ENCODE measurements at places on chromosomes 2 and 18.
A peak's percentile ranks its signal among the peaks of the same experiment; 100 is the strongest.

GRCh38 chr18:55307505-55307904 is 280.5 kb downstream of the TCF4 start:
- DNase-seq: no peak

DNA sequence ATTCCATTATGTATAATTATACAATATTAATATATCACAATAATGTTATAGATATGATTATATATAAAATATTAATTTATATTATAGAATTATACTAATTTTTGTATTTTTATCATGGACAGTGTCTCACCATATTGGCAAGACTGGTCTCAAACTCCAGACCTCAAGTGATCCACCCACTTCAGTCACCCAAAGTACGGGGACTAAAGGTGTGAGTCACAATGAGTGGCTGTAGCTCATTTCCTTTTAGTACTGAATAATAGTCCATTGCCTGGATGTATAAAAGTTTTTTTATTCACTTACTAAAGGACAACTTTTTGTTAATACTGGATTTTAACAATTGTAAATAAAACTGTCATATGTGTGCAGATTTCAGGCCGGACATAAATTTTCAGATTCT is 417.6 kb upstream of the LINC00305 start:
- no peak for DNase-seq

DNA sequence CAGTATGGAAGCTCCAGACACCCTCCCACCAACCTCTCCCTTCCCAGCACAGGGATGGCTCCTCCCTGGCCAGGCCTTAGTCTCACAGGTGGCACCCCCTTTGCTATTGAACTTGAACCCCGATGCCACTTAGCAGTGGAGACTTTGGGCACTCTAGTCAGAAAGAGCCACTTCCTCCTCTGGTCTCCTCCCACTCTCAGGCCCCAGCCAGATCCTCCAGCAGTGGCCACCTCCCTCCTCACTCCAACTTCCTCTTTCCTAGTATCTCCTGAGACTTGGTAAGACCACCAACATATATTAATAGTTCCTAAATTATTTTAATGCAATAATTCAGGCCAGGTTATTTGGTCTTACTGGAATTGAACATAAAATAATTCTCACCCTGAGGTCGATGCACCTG is 437.2 kb upstream of the ID2 start:
- DNase-seq: no peak

- no peak for DNase-seq
Measured at GRCh38 chr2:85231952-85232351, 95.8 kb downstream of the TGOLN2 start.

DNA sequence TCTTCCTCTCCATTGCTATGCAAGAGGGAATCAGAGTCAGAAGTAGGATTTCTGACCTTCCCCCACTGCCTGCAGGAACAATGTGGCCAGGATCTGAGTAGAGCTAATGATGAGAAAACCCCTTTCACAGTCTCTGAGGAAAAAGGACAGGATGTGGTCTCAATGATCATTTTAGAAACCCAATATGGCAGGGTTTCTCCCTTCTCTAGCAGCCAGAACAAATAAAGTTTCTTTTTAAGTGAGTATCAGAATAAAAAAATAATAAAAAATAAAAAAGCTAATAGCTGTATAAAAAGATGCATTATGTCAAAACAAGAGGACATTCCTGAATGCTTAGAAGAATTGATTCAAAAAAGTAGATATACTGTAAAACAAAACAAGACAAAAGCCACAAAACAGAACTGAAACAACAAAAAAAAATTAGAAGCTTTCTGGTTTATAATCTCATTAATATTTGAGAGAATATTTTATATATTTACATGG is 1124.9 kb upstream of the ZEB2 start:
- DNase-seq: no peak

DNA sequence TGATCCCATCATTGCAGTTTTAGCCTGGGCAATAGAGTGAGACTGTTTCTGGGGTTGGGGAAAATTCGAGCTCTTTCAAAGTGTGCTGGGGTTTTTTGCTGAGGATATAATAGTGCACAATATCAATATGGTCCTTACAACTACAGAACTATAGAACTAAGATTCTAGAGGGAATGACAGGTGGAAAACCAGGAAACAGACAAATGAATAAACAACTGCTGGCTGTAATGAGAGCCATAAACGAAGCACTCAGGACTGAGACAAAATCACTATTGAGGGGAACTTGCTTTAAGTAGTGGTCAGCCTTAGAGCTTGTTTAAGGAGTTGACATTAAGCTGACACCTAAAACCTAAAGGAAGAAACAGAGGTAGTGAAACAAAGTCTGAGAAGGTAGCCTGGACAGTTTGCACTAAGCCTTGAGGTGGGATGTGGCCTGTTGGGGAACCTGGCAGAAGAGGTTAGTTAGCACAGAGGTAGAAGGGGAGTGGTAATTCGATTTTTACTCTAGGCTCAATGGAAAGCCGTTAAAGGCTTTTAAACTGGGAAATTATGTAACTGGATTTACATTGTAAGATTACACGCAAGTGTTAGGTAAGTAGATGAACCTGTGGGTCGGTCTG is 33.8 kb downstream of the LCLAT1 start:
- no peak for DNase-seq

DNA sequence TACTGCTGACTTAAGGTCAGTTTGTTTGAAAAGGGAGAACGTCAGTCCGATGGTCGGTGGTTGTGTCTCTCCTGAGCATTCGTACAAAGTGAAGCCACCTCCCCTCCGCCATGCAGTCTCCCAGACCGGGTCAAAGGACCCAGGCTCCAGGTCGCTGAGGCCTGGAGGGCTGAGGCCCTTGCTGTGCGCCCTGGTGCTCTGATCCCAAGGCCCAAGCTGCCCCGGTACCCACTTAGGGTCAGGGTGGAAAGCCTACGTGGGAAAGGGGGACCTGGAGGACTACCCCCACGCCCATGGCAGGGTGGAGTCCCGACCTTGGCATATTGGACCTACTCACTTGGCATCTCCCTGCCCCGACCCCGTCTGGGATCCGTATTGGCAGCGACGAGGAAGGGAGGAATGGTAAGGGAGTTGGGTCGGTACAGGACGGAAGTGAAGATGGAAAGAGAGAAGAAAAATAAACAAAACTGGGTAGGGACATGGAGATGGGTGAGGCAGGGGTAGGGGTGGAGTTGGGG is 8.0 kb upstream of the SIX3 start:
- no peak for DNase-seq

DNA sequence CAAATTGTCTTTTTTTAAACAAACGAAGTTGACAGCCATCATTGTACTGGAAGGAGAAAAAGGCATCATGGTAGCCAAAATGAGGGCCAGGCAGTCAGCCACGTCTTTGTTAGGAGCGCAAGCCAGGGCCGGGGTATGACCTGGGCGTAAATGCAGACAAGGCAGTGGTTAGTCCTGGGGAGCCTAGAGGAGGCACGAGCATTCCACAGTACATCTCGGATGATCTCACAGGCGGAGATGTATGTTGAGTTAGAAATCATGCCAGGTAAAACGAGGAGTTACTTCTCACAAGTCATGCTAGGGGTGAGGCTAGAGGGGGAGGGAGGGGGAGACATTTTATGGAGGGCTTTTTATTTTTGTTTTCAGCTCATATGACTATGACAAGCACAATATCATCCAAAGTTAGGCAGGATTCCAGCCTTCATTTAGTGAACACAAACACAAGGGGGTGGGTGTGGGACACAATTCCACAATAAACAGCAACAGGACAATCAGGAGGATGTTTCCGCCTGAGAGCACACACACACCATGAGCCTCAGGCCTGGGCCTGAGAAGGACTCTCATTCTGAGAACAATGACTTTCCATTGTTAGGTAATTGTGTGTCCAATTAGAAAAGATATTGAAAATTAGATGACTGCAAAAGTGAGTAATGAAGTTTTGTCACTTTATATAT is 64.4 kb upstream of the PGAP1 start:
- no peak for DNase-seq

DNA sequence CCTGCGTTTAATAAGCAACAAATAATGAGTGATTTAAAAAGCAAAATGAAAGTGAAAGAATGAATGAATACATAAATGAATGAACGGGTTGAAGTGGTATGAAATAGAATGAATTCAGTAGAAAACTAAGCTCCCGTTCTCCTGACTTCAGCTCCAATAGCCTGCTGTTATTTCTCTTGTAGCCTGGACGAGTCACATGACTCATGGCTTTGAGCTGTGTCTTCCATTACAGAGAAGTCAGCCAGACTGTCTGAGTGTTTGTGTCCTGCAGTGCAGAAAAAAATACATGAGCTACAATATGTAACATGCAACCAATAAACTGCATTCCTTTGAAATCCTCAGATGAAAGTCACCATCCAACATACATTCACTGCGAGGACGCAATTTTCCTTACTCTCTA is 21.2 kb downstream of the SCG2 start:
- DNase-seq: no peak

DNA sequence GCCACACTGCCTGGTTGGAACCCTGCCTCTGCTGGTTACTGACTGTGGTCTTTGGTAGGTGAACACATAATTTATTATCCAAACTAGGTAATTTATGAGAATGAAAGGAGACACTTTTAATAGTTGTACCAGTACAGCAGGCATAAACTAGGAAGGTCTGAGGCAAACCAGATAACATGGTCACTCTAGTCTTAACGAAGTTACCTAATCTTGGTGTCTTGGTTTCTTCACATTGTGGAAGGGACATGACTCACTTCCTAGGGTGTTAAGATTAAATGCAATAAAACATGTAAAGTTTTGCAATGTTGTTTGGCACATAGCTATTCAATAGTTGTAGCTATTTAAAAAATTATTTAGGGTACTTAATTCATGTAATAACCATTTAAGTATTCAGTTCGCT is 23.3 kb downstream of the SPTBN1 start:
- DNase-seq: no peak

GRCh38 chr2:152623076-152623740 is 94.1 kb downstream of the PRPF40A start:
- no peak for DNase-seq

DNA sequence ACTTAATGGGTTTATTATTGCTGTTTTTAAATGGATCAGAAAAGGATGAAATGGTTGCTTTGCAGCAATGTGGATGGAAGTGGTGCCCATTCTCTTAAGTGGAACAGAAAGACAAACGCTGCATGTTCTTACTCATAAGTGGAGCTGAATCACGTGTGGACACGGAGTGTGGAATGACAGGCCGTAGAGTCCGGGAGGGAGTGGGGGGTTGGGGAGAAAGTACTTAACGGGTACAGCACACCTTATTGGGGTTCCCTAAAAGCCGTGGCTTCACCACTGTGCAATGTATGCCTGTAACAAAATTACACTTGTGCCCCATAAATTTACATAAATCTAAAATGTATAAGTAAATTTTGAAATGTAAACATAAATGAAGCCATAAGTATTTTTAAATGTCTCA is 64.0 kb upstream of the CTDP1 start:
- DNase-seq: no peak

DNA sequence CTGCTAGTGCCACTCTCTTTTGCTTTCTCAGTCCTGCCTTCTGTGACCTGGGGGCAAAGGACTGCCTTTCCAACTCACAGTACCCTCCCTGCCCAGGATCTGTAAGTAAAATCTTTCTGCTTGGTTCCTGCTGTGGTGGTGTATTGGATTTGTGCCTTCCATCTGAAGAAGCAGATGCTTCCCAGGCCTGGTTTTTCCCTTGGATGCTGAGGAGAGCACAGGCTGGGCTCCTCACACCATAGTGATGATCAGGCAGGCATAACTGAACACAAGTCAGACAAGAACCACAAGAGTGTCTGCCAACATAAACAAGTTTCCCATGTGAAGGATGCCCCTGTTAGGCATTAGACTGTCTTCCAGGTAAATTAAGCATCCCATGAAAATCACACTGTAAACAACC is 121.3 kb upstream of the NRXN1 start:
- DNase-seq: no peak

DNA sequence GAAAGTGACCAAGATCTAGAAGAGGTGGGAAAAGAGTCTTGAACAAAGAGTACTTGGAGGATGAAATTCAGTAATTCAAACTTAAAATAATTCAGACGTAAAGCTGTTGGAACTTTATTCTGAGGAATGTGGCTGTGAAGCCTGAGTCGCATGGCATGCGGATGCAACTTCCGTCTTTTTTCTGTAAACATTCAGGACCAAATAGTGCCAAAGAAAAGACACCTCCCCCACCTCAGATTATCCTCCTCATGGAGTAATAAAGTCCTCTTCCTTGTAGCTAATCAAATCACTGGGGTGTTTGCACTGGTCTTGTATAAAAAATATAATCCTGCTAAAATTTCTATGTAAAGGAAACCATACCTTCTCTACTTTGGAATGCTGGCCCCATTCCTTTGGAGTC is 790.4 kb downstream of the TSN start:
- no peak for DNase-seq

GRCh38 chr18:55552526-55553189 is 35.3 kb downstream of the TCF4 start:
- no peak for DNase-seq

- DNase-seq: no peak
Measured at GRCh38 chr2:3670941-3671340, 12.9 kb downstream of the ALLC start.

DNA sequence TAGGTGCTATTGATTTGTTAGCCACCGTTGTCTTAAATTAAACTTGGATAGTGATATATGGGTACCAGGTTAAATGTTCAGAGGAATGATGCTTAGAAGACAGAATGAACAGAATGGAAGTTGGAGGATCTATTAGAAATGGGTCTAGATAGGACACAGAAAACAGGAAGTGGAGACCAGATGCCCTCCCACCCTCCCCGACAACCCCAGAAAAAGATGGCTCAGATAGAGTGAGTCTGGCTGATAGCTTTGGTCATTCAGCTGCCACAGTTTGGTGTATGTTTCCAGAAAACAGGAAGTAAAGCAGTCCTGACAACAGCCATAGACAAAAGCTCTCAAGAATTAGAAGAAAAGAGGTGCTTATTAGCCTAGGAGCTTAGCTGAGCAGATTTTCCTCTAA is 71.5 kb upstream of the DSG1 start:
- DNase-seq: no peak

GRCh38 chr2:186641807-186642321 is 52.0 kb upstream of the FAM171B start:
- DNase-seq: peak; percentile 67

DNA sequence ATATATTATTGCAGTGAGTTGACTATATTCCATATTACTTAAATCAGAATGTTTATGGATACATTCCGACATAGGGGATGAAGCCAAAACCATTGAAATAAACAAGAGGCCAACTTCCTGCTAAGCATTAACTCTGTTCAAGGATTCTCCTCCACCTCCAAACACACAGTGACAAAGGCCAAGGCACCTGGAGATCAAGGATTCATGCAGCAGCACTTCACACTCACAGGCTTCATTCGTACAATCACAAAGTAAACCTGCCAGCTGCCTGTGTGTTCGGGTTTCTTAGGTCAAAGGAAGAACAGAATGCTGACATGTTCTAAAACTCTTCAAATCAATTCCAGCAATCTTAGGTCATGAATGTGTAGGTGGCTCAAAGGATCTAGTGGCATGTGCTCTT is 22.8 kb downstream of the WDFY1 start:
- no peak for DNase-seq
